ENCODE measurements at places on chromosomes 2 and 18. TPM values are rescaled to one million over a fixed set of nuclear protein-coding genes. Genes with fewer than 3 reads are reported as not detected.

- DNase-seq = no peak
Observed at GRCh38 chr2:205865905-205866441, 183.7 kb downstream of the NRP2 start.

Gene ST3GAL5
- total RNA-seq = 5.0 TPM

Gene CDK15
- 0.94 TPM for total RNA-seq

- DNase-seq = no peak
Observed at GRCh38 chr18:47830772-47831171, 99.7 kb downstream of the SMAD2 start.

Gene TLX2
- 1.6 TPM for total RNA-seq

DNA sequence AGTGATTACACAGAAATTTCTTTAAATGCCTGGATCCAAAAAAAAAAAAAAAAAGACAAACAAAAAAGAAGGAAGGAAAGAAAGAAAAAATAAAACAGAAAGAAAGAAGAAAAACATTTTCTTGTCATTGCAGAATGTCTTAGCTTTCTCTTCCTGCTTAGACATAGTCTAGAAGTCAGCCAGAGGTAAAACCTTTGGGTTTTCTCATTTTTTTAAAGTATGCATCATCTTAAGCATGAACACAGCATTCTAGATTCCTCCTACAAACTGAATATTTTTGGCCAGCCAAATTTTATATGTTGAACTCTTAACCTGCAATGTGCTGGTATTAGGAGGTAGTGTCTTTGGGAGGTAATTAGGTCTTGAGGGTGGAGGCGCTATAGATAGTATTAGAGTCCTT lies 243.9 kb downstream of the TRIB2 start:
- DNase-seq = no peak

Gene LCT
- total RNA-seq = 0.09 TPM

DNA sequence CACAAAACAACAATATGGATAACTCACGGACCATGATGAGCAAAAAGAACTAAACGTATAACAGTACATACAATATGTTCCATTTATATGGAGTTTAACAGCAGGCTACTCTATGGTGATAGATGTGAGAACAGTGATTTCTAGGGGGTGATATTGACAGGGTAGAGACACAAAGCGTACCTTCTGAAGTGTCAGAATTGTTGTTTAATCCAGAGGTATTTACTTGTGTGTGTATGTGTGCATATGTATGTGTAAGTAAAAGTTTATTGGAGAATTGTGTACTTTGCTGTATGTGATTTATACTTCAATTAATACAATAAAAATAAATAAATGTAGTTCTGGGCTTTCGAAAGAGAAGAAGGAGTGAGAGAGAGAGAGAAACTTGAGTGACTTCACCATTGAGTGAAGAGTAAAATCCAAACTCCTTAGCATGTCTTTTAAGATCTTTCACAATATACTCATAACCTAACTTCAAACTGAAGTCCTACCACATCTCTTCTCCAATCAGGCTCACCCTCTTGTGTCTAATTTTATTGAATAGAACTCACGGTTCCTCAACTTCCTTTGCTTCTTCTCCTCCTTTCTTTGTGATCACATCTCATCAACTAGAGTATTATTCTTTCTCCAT lies 126.0 kb upstream of the KLF7 start:
- no peak for DNase-seq

Gene ERMN
- total RNA-seq = 0.14 TPM

Gene EVA1A
- total RNA-seq = 0.72 TPM

Gene SPP2
- not detected for total RNA-seq

Gene PROC
- 3.6 TPM for total RNA-seq

DNA sequence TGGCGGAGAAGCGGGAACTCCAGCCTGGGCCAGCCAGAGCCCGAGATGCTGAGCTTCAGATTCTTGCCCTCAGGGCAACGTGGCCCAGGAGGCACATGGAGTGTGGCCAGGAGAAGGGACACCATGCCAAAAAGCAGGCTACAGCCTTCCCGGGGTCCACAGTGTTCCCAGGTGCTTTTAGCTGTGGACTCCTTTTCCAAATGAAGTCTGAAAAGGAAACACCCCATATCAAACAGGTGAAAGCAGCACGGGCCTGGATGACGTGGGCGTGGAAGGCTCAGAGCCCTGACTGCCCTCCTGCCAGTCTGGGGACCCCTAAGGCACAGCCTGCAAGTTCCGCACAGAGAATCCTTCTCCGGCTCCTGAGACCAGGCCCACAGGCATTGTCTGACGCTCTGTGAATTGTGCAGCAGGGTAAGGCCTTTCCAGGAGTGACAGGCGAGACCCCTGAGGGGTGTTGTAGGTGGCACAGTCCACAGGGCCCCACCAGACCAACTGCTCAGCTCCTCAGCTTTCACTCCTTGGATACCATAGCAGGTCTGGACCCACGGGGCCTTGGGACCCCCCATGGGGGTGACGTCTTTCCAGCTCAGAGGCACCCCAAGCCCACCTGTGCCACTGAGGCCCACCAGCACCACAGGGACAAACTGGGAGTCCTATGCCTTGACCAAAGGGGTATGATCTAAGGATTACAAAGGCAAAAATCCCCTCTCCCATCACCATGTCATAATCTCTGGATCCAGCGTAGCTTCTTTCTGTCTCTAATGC lies 69.6 kb upstream of the RAB6C start:
- DNase-seq = no peak

All from mucosa of descending colon (tissue), 3 donors.